Midbrain (tissue), 1 donor: ENCODE measurements at places on chromosomes 6 and 20.

GRCh38 chr20:9099372-9099771 is 30.5 kb downstream of the PLCB4 start:
- no peak for DNase-seq

GRCh38 chr6:149995235-149995750 is 30.0 kb downstream of the RAET1L start:
- DNase-seq = no peak

DNA sequence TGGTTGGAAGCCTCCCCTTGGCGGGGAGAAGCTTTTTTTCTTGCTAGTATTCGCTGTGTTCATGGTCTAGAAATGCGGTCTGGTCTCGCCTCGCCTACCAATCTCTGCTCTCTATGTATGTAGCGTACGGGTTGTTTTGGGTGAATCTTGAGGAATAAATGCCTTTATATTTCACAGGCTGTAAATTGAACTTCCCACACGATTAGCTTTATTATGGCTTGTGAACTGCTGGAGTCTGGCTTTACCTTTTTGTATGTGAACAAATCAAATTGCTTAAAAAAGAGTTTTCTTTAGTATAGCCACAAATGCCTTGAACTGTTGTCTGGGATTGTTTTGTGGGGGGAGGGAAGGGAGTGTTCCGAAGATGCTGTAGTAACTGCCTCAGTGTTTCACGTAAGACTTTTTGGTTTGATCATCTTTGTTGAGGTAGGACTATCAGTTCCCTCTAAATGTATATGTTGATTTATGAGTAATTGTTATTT is 2.2 kb downstream of the INSM1 start:
- DNase-seq = no peak

GRCh38 chr6:44016131-44016870 is 111.0 kb downstream of the MRPL14 start:
- no peak for DNase-seq

GRCh38 chr6:3566812-3567211 is 110.0 kb upstream of the SLC22A23 start:
- no peak for DNase-seq

- DNase-seq = no peak
Observed at GRCh38 chr20:37229357-37229756, 32.3 kb downstream of the GHRH start.

- no peak for DNase-seq
Observed at GRCh38 chr20:41719151-41719550, 101.0 kb upstream of the CHD6 start.

DNA sequence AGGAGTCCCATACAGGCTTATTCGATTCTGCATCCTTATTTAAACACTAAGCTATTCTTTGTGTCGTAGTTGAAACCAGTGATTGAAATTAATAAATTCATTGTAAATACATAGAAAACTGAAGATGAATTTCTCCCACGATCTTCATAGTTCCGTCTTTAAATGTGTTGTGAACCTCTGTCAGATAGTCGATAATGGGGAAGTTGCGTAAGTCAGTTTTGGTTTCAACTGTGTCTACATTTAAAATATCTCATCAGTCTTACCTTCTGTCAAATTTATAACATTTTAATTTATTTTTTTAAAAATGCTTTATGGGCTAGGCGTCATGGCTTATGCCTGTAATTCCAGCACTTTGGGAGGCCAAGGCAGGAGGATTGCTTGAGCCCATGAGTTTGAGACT is 12.7 kb downstream of the STX11 start:
- no peak for DNase-seq

DNA sequence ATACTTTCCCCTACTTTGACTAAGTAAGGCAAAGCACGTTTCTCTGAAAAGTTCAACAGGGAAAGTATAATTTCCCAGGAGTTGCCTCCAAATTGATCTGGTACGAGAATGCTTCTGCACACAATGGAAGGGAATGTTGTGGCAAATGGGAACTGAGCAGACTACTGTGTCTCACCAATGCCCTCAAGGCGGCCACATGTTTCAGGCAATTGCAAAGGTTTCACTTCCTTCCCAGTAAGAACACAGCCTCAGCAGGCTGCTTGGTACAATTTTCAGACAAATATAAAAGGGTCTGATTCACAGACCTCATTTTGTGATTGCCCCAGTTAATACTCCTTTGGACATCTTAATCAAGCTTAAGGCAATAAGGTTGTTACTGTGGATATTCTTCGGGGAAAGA is 71.2 kb downstream of the KIAA0319 start:
- DNase-seq = no peak

GRCh38 chr6:34315780-34316179 is 67.0 kb upstream of the SMIM29 start:
- DNase-seq = peak; percentile 22

DNA sequence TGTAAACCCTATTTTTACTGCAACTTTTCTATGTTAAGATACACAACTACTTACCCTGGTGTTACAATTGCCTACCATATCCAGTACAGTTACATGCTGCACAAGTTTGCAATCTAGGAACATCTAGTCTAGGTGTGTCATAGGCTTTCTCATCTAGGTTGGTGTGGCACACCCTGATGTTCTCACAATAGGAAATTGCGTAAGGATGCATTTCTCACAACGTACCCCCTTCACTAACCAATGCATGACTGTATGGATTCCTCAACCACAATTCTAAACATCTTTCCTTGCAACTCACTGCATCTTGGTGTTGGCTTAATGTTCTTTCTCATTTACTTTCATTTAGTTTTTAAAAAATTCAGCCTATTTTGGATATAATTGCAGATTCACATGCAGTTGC is 31.6 kb downstream of the GJA10 start:
- no peak for DNase-seq

- no peak for DNase-seq
Observed at GRCh38 chr20:22927537-22927936, 107.6 kb upstream of the SSTR4 start.

- no peak for DNase-seq
Observed at GRCh38 chr6:17886891-17887290, 100.5 kb downstream of the KIF13A start.

DNA sequence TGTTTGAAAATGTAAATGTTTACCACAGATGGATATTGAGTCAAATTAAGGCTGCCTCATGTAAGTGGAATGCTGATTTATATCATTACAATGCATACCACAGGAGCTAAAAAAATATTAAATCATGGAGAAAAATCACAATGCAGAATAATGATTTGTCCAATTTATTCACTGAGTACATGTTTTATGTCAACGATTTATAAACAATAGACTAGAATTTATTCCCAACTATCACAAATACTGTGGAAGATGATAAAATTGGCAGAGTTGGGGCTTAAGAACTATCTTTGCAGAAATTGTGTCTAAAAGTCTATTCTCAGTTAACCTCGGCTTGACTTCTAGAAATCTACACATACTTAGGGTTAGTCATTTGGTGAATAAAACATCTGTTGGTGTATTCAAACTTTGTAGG is 472.1 kb upstream of the MARCKS start:
- no peak for DNase-seq

DNA sequence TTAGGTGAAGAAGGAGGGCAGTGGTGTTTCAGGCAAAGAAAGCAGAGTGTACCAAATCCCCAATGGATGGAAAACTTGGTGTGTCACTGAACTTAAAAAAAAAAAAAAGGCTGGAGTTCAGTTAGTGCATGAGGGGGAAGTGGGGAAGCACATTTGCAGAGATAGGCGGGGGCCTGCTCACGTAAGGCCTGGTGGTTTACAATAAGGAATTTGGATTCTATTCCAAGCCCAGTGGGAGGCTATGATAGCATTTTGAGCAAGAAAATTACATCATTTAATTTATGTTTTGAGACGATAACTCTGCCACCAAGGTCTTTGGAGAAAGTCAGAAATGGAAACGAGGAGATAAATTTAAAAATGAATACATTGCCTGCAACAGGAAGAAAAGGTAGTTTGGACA is 225.5 kb downstream of the EYA4 start:
- no peak for DNase-seq

- DNase-seq = no peak
Observed at GRCh38 chr6:152272486-152272885, 364.7 kb downstream of the SYNE1 start.

DNA sequence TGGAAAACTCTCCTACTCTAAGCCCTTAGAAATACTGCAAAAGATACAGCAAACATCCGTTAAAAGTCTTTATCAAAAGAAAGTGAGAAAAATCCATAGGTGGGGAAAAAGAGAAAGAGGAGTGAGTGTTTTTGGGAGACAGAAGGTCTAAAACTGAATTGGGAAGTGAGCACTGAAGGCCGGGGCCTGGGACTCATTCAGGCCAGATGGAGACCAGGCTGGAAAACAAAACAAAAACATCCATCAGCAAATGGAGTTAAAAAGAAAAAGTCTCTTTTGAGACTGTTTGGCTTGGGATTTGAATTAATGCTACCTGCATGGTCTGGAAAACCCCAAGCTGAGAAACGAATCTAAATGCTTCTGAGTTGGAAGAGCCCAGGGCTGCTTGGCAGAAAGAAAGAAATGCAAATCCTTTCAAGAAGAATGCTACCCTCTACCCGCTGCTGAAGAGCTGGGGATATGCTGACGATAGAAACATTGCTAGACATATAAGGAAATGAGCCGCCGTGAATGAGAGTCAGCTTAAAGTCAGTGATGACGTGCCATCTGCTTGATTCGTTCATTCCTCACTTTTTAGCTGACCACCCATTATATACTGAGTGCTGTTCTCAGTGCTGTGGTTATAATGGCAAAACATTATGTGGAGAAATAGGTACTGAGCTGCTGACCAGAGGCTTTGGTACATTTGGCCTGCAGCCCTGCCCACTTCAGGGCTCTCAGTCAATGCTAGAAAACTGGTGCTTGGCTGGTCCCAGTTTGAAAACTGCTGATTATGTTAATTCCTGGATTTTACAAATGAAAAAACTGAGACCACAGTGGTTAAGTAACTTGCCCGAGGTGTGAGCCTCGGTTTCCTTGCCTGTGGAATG is 28.0 kb upstream of the TULP4 start:
- DNase-seq = peak; percentile 66

DNA sequence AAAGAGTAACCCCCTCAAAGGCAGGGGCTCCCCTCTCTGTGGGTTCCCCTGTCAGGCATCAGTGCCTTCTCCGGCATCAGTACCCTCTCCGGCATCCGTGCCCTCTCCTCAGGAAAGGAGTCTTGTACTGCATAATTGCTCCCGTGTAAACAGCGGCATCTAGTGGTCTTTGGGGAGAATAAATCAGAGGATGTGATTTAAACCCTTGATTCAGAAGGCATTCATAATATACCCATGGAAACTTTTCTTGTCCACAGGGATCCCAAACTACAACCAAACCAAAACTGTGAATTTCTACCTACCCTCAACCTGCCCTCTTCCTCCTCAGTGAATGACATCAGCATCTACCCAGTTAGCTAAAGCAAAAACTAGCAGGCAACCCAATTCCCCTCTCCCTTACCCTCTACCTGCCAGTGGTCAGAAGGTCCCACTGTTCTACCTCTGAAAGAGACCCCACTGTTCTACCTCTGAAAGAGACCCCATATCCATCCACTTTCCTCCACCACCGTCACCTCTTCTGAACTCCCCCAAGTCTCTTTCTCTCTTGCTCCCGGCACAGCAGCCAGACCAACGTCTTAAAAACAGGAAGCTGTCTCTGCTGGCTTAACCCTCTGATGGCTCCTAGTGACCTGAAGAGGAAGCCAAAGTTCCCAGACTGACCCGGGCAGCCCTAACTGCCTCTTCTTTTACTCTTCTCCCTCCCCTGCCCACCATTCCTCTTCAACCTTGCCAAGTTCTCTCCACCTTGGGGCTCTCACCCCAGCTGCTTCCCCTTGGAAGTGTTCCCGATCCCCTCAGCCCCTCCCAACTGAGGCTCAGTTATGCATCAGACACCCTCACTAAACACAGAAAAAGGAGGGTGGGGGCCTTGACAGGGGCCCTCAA is 27.2 kb downstream of the UBE2V1 start:
- peak; percentile 51 for DNase-seq

DNA sequence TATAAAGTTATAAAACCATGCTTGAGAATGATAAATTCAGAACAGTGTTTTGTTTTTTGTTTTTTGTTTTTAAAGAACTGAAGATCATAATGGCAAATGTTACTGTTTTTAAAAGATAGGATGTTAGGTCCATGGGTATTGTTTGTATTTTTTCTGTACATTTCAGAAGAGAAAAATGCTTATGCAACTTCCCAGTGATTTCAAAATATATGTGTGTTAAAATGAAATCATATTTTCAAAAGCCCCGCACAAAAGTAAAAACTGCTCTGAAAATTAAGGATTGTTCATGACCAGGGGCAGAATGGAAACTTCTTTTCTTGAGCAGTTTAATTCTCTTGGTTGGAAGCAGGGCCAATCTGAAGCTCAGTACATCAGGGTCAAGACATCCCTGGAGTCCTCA is 109.2 kb upstream of the SIRPG start:
- DNase-seq = no peak

GRCh38 chr20:35002426-35003210 is 47.0 kb downstream of the MYH7B start:
- no peak for DNase-seq

DNA sequence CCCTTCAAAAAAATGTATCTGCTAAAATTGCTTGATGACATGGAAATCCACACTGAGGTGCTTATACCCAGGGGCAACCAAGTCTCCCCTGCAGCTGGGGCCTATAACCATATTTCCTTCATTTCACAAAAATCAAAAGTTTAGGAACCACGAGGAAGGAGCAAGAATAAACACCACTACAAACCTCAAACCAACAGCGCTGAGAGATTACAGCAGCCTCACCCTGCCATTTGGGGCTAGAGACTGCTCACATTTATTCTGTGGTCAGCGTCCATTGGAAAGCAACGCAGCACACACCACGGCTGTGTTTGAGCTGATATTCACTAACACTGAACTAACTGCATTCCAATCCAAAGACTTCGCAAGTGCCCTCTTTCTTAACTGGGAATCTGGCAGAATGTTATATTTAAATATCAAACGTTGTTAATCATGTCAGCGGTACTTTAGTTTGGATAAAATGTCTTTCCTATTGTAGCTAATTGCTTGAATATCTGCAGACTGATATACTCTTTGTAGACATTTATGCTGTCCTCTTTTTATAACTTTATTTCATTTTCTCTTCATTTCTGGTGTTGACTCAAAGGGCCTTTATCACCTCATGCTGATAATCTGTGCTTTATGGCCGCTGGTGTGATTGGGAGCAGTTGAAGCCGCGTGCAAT is 94.6 kb downstream of the FOXA2 start:
- DNase-seq = no peak

- no peak for DNase-seq
Observed at GRCh38 chr6:82072751-82073150, 174.8 kb downstream of the IBTK start.

DNA sequence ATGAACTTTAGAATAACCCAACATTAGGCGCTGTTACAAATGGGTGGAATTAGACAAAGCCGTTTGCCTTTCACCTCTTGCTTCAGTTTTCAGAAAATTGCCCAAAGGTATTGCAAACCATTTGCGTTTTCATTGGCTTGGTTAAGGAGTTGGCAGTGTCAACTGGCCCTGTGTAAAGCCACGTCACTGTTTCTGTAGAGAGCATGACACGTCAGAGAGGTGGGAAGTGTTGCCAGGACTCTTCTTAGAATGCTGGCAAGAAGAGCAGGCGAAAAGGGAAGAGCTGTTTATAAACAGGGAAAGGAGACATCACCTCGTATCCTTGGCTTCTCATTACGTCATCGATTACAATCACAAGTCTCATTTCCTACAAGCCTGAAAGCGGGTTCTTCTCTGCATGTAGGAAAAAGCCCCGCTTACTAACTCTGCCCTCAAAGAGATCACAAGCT is 4.2 kb upstream of the IRF4 start:
- no peak for DNase-seq

GRCh38 chr20:37947943-37948342 is 45.0 kb downstream of the VSTM2L start:
- no peak for DNase-seq

- DNase-seq = no peak
Observed at GRCh38 chr6:169949511-169950097, 198.2 kb downstream of the ERMARD start.
